ENCODE measurements at places on chromosomes 4 and X.

- DNase-seq = no peak
Measured at GRCh38 chrX:41148553-41148952, 63.3 kb downstream of the USP9X start.

GRCh38 chrX:13374364-13374763 lies 54.5 kb upstream of the ATXN3L start:
- DNase-seq = no peak

DNA sequence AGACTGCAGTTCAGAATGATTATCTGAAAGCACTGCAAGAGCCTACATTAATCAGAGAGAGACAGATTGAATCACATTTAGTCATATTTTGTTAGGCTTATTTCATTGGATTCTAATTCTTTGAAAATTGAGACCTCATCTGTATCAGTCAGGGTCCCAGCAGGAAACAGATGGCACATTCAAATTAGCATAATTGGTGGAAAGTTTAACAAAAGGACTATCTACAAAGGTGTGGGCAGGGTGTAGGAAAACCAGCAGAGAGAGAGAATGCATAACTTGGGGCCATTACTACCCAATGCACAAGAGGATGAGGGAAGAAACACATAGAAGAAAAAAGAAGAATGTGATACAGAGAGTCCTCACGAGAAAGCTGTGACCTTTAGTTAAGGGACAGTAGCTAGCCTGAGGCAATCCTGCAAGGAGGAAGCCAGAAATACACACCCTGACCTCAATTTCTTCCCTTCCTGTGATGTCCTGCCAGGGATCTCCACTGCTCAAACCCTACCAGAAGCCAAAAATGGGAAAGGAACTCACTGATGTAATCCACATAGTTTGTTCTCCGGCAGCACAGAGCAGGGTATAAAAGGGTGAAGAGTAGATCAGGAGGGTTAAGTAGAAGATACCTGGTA lies 17.7 kb upstream of the XKRX start:
- DNase-seq = no peak

GRCh38 chr4:159538556-159538955 lies 435.7 kb downstream of the RAPGEF2 start:
- DNase-seq = no peak

DNA sequence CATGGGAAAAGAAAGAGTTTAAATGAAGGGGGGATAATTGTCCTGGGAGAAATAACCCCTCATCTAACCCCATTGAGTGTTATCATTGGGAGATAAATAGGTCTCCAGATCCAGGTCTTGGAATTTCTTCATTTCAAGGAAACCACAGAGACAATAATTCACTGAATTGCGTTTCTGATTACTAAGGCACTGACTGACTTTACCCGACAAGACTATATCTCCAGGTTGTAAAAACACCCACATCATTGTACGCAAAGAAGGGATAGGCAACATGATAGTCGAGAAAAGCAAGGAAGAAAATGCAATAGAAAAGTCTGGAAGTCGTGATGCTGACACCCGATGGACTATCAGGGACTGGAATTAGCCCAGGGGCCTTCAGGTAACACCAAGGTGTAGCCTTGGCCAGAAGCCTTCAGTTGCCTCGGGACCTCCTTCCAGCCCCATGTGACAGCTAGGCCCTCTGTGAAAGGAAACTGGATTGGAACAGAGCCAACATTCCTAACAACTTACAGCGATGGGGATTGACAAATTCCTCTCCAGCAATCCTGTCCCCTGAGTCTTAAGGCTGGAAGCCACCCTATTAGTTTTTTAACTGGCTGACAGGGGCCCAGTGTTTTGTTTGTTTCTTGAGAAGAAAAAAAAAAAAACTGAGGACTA lies 46.5 kb upstream of the RAB9B start:
- DNase-seq = no peak

DNA sequence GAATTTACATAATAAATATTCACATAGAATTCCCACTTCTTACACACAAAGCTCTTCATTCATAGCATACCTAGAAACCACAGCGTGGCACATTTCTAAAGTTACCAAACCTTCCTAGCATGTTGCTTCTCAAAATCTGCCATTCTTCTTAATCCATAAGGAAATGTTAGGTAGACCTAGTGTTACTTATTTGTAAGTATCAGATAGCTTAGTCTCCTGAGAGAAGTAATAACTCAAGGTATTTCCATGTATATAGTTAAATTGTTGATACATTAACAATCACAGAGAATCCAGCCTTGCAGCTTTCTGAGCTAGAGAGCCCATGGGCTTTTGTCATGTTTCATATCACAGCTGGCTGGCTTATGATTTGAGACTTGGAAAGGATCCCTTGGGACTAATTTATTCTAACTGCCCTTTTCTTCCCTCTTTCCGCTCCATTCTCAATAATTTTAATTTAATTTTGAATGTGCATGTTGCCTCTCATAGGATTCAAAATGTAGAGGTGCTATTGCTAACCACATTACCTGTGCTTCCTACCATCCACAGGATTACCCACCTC lies 17.6 kb downstream of the SH3RF1 start:
- no peak for DNase-seq

Data from naive thymus-derived CD4-positive, alpha-beta T cell (primary cell).